Liver (tissue), 10 donors: ENCODE measurements at places on chromosomes 7 and 10.
A peak's percentile ranks its signal among the peaks of the same experiment; 100 is the strongest.

GRCh38 chr10:2883238-2883637 is 184.1 kb upstream of the PFKP start:
- no peak for DNase-seq

DNA sequence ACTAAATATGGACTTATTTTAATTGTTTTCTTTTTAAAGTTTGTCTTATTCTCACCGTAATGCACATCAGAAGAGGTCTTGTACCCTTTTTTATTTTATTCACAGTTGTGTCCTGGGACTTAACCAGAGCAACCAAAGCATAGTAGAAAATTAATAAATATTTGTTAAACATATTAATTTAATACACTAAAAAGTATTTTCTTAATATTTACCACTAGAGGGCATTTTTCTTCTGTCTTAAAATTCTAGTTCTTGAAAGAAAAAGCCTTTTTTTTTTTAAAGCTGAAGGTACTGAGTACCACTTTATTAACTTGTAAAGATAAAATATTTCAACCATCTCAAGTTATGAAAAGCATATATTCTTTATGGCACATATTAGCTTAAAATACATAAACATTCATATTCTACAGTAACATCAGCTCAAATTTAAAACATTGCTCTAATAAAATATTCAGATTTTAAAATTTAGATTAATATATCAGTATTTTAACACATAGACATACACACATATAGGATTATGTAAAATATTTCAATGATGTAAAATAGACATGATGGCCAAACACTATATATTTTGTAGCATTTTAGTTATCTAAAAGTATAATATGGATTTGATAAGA is 260.4 kb downstream of the SEMA3A start:
- no peak for DNase-seq

GRCh38 chr10:124916098-124916584 is 25.8 kb upstream of the ZRANB1 start:
- DNase-seq: no peak

DNA sequence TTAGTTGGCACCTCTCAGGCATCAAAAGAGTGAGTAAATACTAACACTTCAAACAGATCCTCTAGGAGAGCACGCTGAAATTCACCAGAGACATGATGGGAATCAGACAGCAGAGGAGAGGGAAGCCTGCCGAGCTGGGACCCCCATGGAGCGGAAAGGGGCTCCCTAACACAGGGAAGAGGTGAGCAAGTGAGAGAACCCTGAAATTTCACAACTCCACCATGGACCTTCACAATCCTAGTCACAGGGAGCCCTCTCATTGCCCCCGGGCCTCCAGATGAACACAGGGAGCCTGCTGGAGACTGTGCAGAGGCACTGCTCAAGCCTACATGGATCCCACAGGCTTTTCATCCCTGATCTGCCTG is 59.2 kb upstream of the ANTXRL start:
- DNase-seq: no peak

GRCh38 chr7:112162142-112162766 is 43.9 kb downstream of the DOCK4 start:
- peak; percentile 40 for DNase-seq

- DNase-seq: no peak
Observed at GRCh38 chr10:15293862-15294842, 76.9 kb downstream of the FAM171A1 start.

DNA sequence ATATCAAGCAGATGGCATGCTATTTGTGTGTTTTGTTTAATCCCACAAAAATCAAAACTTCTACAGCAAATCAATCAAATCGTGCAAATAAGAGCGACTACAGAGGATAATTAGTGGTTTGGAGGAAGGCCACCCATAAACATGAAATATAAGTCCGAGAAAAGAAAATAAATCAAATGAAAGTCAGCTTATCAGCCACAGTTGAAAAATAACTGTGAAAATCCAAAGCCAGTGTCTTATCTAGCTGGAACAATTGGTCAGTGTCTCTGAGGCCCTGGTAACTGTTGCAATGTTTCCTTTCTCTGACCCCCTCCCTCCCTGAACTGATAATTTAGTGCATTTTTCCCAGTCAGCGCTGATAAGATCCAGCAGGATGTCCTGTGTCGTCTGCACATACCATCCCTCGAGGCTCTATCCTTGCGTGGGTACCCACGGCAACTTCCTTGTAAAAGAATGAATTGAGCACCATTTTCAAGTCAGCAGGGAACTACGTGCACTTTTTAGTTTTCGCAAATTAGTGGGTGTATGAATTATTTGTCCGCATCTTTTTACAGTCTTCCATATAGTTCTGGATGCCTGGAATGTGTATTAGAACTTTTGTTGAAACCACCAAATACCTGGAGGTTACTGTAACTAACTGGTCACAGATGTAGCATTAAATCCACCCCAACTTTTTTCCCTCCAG is 10.8 kb upstream of the JCAD start:
- no peak for DNase-seq

DNA sequence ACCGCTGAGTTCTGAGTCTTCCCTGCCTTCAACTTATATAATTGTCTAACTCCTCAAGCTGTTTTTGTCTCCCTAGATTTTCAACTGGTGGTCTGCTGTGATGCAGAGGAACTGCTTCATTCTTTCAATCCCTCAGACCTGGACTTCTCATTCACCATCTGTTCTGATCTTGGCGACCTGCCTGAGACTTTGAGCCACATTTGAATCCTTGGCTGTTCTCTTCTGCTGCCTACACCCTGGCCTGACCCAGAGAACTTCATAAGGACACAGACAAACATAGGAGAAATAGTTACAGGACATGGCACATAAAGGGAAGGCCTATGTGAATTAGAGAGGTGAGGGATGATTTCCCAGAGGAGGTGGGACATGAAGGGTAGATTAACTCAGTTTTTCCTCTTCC is 326.7 kb downstream of the PTEN start:
- no peak for DNase-seq

- no peak for DNase-seq
Observed at GRCh38 chr10:118669020-118669791, 73.8 kb upstream of the PRLHR start.

GRCh38 chr10:92760609-92761008 is 70.9 kb downstream of the HHEX start:
- DNase-seq: no peak

GRCh38 chr7:73681031-73681430 is 2.2 kb downstream of the DNAJC30 start:
- DNase-seq: no peak
